ENCODE measurements at places on chromosomes 5 and 9.
A peak's percentile ranks its signal among the peaks of the same experiment; 100 is the strongest.

DNA sequence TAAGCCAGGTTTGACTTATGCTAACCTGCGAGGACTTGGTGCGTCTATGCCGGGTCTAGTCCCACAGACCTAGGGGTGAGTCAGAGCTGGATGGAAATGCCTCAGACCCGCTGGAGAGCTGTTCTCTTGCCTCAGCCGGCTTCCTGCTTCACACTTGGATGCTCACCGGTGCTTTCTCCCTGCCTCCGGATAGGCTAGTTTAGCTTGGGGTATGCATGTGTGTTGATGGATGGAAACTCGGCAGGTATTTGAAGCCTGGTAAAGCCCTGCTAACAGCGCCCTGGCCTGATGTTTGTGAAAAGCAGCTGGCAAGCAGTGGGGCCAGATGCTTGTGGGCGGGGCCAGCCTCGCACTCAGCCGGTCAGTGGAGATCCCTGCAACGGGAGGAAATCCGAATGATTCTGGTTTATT, 29.3 kb downstream of the PRRC2B start:
- peak; percentile 74 for DNase-seq

- no peak for DNase-seq
These were observed 25.9 kb downstream of the CTSL start for GRCh38 chr9:87751868-87752267.

DNA sequence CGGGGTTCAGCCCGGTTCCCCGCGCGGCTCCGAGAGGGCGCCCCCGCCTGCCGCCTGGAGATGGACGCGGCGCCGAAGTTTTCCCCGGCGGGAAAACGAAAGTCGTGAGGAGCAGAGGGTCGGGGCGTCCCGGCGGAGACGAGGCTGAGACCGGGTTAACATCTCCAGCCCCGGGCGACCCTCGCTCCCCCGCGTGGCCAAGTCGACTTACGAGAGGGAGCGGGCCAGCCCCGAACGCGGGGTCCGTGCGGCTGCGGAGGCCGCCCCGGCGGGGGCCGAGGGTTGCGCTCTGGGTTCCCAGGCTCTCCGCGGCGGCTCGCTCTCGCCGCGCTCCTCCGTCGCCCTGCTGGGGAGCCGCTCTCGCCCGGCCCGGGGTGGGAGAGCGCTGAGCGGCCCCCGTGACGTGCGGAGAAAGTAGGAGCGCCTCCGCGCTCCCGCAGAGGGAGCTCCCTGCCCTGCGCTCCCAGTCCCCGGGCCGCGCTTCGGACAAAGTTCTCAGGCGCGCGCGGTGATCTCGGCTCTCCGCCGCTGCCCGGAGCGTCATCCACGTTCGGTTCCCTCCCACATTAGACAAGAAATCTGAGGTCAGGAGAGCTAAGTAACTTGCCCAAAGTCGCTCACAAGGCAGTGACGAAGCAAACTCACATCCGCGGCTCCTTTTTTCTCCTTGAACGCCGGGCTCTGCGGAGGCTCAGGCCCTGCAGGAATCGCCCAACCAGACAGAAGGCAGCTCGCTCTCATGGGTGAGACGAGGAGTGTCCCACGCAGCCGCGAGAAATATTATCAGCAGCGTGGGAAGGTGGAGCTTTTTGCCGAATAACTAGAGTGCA, 1.2 kb upstream of the GCNT4 start:
- peak; percentile 52 for DNase-seq

DNA sequence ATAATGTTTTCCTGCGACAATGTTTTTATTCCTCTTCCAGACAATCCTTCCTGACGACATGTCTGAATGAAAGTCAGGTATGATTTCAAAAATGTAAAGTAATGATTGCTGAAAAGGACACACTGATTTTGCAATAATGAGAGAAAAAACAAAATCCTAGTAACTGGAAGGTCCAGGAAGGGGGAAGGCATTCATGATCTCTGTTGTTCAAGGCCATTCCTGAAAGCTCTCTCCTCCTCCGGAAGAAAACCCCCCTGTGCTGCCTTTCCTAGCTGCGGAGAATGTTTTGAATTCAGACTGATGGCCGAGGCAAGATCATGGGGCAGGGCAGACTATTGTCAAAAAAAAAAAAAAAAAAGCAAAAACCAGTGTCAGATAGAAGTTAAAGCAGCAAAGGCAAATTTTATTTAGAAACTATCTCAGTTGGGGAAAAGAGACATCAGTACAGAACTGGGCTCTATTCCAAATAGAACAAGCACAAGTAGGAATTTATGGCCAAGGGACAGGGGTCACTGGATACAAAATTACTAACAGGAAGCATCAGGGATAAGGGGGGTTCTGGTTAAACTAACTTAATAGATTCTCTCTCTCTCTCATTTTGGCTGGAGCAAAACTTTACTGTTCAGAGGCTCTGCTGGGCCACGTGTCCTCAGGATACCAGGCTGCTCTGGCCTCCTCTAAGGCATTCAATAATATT, 36.5 kb upstream of the CTSV start:
- DNase-seq = no peak

- DNase-seq = no peak
These were observed 19.2 kb downstream of the ZNF354C start for GRCh38 chr5:179079165-179079987.

- no peak for DNase-seq
These were observed 7.1 kb upstream of the SLC6A7 start for GRCh38 chr5:150182774-150183173.

DNA sequence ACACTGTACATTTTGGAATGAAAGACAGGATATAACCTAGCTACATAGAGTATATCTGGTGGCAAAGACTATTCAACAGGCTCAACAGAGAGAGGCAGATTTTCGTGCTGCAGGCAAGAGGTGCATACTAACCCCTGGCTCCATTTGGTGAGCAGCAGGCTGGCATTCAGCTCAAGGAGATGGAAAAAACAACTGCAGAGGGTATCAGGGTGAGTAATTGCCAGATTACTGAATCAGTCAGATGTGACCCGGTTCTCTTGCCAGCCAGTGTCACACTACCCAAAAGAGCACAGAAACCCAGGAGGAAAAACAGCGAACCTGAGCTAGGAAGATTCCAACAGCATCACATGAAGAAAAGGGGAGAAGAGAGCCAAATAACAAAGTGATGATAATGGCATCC, 130.4 kb upstream of the PRLR start:
- DNase-seq = no peak

DNA sequence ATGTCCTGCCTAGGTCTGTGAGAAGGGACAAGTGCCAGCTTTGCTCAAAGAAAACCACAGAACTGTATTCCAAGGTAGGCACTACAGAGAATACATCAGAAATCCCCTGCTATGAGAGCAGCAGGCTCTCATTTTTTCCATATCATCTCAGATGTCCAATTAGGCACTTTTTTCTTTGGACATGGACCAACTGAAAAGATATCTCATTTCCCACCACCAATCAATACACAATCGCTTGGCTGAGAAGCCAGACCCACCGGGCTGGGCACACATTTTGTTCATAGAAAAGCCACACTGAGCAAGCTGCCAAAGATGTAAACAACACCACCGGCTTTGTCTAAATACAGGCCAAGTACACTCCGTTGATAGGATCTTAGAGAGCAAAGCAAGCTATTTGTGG, 25.9 kb downstream of the STOM start:
- DNase-seq = no peak

- DNase-seq = no peak
These were observed 5.7 kb downstream of the PHF2 start for GRCh38 chr9:93582115-93582514.

- DNase-seq = no peak
These were observed 136.4 kb downstream of the KDM4C start for GRCh38 chr9:6894135-6894534.

- DNase-seq = no peak
These were observed 43.6 kb downstream of the NR3C1 start for GRCh38 chr5:143359869-143360268.

GRCh38 chr9:6829027-6829426, 71.3 kb downstream of the KDM4C start:
- no peak for DNase-seq

DNA sequence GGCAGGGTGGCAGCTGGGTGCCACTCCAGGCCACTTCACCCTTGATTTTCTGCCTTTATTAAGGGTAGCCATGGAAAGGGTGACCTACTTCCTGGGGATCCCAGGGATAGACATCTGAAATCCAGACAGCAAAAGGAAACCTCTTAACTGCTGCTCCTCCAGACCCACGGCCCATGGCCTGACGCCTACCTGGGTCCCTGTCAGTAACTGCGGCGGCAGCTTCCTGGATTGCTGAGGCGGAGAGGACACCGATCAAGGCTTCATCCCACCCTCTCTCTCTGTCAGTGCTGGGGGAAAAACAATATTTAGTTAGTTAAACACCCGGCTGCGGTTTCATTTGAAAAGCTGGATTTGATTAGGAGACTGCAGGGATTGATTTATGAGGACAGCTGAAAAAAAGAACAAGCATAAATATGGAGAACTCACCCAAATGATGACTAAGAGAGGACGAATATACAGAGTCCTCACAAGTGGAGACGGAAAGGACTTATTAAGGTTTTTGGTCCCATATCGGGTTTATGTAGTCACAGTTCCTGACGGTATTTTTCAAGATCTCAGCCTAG, 158.7 kb upstream of the KLF4 start:
- no peak for DNase-seq

- DNase-seq = peak; percentile 36
These were observed 132.8 kb upstream of the CDKN2B start for GRCh38 chr9:22141908-22142307.

GRCh38 chr5:81786496-81786895, 35.6 kb upstream of the SSBP2 start:
- no peak for DNase-seq

DNA sequence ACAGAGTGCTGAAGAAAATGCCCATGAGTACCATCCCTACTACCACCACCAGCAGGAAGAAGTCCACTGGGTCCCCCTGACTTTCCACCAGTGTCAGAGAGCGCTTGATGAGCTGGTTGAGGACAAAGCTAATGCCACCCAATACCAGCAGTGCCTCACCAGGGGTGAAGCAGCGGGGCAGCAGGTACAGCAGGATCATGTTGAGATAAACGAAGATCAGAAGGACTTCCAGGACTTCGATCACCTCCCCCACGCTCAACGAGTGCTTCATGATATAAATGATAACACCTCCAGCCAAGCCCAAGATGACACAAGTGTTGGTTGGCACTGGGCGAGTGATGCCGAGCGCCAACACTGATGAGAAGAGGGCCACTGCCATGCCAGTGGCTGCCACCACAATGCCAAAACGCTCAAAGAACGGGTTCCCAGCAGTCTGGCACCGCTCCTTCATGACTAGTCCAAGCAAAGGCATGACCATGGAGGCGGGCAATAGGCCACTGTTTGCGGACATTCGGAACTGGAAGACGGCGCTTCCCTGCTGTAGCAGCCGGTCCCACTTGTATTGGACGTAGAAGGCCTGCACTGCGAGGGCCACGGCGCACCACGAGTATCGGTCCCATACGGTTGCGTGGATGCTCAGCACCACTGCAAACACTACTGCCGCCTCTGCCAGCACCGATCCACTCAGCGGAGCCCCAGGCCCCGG, 679 bp downstream of the DOLK start:
- no peak for DNase-seq

- DNase-seq = no peak
These were observed 144.5 kb downstream of the PSAT1 start for GRCh38 chr9:78441396-78441795.

- DNase-seq = no peak
These were observed 42.7 kb downstream of the ST8SIA4 start for GRCh38 chr5:100860407-100860806.

DNA sequence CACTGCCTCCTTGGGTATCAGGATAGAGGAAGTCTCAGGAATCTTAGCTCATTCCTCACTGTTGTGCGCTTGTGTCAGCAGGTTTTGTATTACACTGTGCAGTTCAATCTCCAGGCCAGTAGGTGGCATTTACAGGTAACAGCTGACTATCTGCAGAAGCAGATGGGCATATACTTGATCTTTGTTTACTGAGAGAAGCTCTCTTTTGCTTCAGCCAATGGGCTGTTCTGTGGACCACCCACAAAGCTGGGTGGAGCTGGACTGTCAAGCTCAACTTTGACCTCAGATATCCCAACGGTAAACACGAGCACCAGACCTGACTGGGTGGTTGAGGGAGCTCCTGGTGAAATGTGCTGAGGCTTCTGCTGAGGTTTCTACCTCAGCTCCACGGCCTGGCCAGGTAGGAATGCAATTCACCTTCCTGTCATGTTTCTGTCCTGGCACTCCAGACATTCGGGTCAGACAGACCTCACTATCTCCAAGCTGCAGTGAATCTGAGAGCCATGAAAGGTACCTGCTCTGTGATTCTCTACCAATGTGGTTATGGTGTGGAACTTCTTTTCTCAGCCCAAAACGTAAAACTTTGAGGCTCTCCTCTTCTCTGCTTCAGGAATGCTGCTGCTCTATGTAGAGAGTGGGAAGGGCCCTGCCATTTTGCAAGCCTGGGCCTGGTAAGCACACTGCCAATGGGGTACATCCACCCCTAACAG, 167.9 kb upstream of the ACTBL2 start:
- peak; percentile 67 for DNase-seq

DNA sequence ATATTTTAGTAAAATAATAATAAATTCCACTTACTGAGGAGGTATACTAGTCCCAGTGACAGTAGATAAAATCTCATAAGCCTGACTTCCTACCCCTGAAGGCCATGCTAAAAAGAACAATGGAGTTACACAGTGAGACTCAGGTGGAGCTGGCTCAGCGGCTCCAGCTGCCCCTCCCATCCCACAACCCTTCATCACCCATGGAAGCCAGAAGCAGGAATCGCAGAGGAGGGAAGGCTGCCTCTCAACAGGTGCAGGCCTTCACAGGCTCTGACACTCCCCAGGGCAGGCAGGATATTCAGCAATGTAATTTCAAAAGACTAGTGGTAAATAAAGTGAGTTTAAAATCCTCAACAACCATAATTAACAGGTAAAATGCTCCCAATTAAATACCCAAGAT, 67.5 kb downstream of the FANCC start:
- no peak for DNase-seq

DNA sequence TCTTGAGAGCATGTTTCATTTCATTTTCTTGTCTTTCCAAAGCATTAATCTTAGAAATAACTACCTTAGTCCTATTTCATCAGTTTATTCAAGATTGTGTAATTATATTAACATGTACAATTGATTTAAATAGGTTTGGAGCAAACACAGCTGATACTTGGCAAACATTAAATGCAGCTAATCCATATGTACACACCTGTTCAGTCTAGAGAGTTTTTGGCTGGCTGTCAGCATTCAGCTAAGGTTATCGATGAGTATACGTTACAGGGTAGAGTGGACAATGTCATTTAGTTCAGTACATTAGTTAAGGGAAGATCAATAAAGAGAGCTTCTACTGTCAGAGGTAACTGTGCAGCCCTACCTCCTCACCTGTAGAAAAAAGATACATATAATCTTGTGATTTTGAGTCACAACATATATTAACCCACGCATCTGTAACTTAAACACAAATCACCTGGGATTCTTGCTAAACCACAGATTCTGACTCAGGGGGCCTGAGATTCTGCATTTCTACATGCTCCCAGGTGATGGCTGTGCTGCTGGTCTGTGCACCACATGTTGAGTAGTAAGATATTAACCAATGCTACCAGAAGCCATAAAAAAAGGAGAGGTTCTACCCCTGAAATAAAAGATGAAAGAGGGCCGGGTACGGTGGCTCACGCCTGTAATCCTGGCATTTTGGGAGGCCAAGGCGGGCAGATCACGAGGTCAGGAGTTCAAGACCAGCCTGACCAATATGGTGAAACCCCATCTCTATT, 34.1 kb upstream of the PCA3 start:
- DNase-seq = peak; percentile 16

GRCh38 chr5:119527351-119527750, 75.1 kb downstream of the HSD17B4 start:
- DNase-seq = no peak

GRCh38 chr5:133785182-133785581, 172.8 kb upstream of the FSTL4 start:
- DNase-seq = no peak

Measured in NCI-H82 (cell line).